Forelimb muscle (tissue), 1 donor: ENCODE measurements at places on chromosomes 2 and 18.

- DNase-seq: no peak
These were observed 1583.7 kb upstream of the CELF4 start for GRCh38 chr18:39149211-39149806.

GRCh38 chr2:150486539-150487484, 655 bp downstream of the RND3 start:
- DNase-seq: no peak

GRCh38 chr18:79401494-79402208, 5.9 kb downstream of the NFATC1 start:
- no peak for DNase-seq

DNA sequence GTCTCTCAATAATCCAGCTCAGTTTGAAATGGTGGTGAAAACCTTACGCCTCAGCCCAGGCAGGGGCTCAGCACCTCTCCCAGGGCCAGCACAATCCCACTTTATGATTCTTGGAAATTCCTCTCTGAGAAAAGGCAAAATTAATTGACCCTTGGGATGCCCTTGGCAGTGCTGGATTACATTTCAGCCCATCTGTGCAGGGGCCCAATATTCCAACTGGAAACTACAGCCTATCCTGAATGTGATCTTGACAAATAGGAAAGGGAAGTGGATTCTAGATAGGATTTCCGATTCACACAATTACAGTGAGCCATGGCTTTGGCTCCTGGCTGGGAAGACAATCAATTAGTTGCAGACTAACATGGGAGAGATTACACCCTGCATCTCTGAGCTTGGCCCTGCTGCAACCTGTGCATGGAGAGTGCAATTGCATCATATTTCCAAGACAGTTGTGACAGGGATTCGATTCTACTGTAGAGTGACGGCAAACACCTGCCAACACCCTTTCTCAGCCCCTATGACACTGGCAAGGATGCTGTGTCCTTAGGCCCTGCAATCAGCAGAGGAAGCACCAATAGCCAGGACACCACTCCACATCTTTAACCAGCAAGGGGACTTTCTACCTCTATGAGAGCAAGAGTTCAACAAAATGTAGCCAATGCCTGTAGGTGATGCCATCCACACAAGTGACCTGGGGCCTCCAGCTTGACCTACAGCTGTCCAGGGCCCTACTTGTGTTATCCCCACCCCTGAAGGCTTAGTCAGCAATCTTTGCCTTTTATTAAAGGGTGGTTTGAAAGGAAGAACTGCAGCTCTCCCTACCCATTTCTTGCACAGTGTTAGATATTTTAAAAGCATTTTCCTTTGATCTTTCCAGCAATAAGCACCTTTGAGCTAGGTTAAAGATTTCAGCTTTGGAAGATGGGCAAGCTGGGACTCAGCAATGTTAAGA, 187.2 kb upstream of the HS6ST1 start:
- no peak for DNase-seq

- no peak for DNase-seq
These were observed 157.0 kb upstream of the NDUFV2 start for GRCh38 chr18:8945514-8945913.

GRCh38 chr2:25115902-25116301, 52.5 kb downstream of the POMC start:
- DNase-seq: no peak

DNA sequence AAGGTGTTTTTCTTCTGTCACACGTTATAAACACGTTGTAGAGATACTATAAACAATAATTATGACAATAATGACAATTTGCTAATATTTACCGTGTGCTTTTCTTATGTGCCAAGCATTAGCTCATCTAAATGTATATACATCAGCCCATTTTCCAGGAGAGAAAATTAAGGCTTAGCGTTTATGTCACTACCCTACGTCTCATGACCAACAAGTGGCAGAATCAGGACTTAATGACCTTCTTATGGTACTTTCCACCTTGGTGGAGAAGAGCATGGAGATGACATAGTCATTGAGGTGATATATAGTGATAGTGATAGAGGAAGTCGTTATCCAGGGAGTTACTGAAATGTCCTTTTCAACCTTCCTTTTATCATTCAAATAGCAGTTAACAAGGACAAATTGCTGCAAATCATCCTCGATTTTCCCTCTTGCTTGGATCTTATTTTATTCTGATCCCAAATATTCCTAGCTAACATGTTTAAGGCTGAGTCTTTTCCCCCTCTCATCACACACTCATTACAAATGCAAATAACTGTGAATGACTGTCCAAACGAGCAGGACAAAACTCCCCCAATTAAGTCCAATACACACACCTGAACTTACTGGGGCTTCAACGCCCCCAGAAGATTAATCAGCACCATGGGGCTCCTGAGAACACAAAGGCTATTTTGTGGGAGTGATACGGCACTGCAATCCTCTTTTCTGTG, 27.3 kb downstream of the SPRED2 start:
- no peak for DNase-seq

GRCh38 chr2:190415794-190416775, 7.9 kb downstream of the MFSD6 start:
- DNase-seq: no peak

- DNase-seq: no peak
These were observed 31.6 kb downstream of the THNSL2 start for GRCh38 chr2:88201811-88202169.

- DNase-seq: no peak
These were observed 70.2 kb downstream of the TMEFF2 start for GRCh38 chr2:192124571-192124970.

DNA sequence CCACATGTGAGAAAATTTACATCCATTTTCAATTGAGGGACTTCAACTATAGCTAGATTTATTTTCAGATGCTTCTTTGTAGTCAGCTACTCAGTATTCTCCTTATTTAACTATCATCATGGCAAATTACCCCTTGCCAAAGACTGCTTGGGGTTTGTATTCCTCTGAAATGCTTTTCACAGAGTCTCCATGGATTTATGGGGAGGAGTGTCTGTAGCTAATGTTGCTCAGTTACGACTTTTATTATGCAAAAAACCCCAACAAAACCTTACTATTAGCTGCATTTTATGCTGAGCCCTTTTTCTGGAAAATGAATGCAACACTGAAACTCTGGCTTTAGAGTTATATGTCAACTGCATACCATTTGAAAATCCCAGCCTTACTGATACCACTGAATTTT, 78.6 kb downstream of the RFTN2 start:
- DNase-seq: peak; percentile 49

DNA sequence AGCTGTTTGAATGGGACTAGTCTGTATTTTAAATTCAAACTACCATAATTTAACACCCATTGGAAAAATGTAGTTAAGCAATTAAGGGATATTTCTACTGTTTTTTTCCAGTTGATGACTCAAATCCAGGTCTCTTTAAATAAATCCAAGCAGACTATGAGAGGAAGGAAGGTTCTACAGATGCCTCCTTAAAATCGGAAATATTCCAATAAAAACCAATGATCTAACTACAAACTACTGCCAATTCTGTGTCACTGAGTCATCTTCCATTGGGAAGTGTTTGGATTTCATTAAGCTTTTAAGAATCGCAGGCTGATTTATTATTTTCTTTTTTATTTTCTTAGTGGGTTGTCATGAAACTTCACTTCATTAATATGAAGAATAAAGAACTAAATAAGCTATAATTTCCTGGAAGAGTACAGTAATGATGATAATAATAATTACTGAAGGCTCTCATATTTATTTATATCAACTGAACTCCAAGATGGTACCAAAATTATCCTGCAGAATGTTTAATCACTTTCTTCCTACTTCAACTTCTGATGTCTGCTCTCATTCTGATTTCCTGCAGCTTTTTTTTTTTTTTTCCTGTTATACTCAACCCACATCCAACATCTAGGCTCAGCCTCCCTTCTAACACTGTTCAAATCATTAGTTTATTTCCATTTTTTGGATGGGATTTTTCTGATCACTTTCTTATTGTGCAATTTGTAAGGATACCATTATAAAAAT, 166.3 kb upstream of the FN1 start:
- DNase-seq: no peak

DNA sequence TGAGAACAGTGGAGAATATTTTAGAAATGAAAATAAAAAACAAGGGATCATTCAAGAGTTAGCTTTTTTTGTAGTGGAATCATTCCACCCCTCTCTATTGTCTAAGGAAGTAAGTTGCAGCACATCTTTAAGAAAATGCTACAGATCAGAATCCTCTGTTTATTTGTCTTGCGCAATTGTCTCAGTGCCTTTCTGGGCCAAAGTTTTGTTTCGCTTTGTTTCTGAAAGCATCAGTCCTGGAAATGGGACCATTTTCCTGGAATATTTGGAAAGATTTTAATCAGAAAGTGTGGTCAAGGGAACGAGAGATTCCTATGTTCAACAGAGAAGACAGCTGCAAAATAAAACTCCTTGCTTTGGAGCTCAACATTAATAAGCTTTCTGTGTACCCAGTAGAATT, 74.0 kb downstream of the NRXN1 start:
- peak; percentile 94 for DNase-seq

DNA sequence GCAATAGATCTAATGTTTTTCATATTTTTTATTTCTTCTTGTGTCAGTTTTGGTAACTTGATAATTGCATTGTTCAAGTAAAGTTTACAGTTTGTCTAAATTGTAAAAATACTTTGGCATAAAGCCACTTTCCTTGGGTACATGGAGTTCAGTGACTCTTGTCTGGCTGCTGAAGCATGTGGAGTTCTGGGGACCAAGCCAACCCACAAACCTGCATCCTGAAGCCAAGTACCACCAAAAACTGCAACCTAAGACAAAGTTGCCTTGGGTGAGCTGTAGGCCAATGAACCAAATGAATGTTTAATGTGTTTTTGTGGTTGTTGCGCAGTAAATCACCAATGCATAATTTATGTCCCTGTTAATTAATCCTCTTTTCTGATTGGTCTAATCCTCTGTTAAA, 872.6 kb downstream of the BCL11A start:
- DNase-seq: no peak

DNA sequence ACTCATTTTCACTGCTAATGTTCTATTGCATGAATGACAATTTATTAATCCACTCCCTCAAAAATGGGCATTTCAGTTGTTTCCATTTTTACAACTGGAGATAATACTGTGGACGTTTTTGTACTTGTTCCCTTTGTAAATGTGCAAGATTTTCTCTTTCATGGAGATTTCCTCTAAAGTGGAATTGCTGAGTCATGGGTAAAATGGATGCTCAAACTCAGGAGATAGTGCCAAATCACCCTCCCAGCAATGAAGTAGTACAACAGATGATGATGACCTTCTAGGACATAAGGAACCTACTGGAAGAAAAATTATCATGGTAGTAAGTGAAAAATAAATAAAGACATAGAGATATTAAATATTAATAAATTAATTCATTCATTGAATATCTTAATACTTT, 460.8 kb upstream of the CHST9 start:
- no peak for DNase-seq

DNA sequence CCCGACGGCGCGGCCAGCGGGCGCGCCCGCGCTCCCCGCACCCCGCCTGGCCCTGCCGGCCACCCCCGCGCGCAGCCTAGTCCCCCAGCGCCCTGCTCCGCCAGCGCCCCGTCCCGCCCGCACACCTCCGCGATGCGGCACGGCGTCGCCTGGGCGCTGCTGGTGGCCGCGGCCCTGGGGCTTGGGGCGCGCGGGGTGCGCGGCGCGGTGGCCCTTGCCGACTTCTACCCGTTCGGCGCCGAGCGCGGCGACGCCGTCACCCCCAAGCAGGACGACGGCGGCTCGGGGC, 232 bp downstream of the SNED1 start:
- no peak for DNase-seq

- DNase-seq: no peak
These were observed 16.1 kb upstream of the OTX1 start for GRCh38 chr2:63034526-63034925.

- peak; percentile 39 for DNase-seq
These were observed 135.6 kb downstream of the ARHGAP15 start for GRCh38 chr2:143264851-143265250.

- DNase-seq: no peak
These were observed 1365.5 kb upstream of the CHAC2 start for GRCh38 chr2:52402128-52402527.

- DNase-seq: no peak
These were observed 502.4 kb downstream of the TMEM182 start for GRCh38 chr2:103264058-103264768.

DNA sequence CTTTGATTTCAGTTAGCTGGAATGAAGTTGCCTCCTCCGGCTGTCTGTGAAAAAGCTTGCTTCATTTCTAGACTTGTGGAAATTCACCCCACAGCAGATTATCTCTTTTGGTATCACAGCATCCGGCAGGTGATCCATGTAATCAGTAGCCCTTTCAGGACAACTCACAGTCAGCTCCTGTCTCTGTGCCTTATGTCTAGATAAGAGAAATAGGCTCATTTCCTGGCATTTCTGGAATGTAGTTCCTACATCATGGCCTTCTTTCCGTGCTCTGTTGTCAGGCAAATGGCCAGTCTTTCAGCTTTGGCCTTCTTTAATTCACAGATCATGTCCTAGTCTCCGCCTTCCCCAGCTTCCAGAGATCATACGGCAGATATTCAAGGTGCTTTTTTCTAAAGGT, 455.4 kb downstream of the NUP35 start:
- DNase-seq: no peak

DNA sequence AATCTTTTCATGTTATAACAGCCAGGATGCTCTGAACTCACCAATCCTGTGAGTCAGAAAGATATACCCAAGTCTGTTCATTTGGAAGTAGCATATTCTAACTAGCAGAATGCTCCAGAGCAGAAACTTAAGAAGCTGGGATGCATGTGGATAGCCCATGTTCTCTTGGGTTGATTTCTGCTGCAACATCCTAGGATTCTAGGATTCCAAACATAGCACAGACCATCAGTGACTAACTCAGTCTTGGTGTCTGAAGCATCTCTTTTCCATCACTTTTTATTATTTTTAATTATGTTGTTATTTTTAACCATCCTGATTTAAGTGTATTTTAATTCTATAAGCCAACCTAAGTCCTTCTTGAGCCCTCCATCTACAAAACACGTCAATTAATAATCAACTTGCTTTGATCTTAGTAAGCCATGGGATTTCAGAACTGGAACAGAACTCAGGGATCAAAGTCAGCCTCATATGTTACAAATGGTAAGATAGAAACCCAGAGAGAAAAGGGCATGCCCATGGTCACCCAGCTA, 85.4 kb downstream of the OSR1 start:
- no peak for DNase-seq

- no peak for DNase-seq
These were observed 536 bp downstream of the ELP2 start for GRCh38 chr18:36130039-36130831.

- no peak for DNase-seq
These were observed 47.8 kb upstream of the FOSL2 start for GRCh38 chr2:28344756-28345373.

GRCh38 chr2:173358616-173359015, 3.9 kb downstream of the CDCA7 start:
- no peak for DNase-seq

DNA sequence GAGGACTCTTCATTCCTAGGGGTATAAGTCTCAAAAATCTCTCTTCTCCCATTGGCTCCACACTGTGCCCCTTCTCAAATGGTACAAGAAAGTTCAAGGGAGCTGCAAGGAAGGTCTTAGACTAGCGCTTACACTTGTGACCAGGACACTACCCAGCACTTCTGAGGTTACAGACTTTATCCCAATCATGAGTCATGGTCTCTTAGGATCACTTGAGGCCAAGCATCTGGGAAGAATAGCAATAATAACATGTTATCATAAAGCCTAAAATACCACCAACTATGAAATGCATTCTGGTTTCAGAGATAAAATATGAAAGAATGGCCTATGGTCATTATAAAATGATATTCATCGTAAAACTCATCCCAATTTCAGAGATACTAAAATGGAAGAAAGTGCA, 309.9 kb upstream of the PKDCC start:
- no peak for DNase-seq

- no peak for DNase-seq
These were observed 509 bp downstream of the PIEZO2 start for GRCh38 chr18:11148680-11149440.
